ENCODE measurements at places on chromosomes 7 and 10. TPM values are rescaled to one million over a fixed set of nuclear protein-coding genes. Genes with fewer than 3 reads are reported as not detected.

TRIM4 gene
- total RNA-seq = 13.9 TPM

OPALIN gene
- total RNA-seq = not detected

DGKB gene
- 0.08 TPM for total RNA-seq

MKI67 gene
- total RNA-seq = 51.7 TPM

NPSR1 gene
- total RNA-seq = not detected

LRRC17 gene
- 0.32 TPM for total RNA-seq

CHST3 gene
- 9.0 TPM for total RNA-seq

TAS2R41 gene
- not detected for total RNA-seq

PRRT4 gene
- total RNA-seq = 1.3 TPM

DNA sequence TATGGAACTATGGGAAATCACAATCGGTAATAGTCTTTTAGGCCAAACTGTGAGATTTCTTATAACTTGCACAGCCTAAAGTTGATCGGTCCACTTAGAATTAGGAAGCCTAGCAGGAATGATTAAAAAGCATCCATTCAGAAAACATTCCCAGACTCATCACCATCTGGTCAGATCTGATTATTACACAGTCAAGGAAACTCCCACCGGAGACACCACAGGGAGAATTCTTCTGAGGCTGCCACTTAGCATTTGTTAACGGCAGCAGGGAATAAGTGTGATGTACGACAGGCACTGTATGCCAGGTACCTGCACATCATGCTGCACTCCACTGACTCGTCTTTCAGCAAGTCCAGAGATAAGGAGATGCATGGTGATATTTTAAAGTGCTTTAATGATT, 227.6 kb upstream of the STEAP1 start:
- ATAC-seq = no peak

DNA sequence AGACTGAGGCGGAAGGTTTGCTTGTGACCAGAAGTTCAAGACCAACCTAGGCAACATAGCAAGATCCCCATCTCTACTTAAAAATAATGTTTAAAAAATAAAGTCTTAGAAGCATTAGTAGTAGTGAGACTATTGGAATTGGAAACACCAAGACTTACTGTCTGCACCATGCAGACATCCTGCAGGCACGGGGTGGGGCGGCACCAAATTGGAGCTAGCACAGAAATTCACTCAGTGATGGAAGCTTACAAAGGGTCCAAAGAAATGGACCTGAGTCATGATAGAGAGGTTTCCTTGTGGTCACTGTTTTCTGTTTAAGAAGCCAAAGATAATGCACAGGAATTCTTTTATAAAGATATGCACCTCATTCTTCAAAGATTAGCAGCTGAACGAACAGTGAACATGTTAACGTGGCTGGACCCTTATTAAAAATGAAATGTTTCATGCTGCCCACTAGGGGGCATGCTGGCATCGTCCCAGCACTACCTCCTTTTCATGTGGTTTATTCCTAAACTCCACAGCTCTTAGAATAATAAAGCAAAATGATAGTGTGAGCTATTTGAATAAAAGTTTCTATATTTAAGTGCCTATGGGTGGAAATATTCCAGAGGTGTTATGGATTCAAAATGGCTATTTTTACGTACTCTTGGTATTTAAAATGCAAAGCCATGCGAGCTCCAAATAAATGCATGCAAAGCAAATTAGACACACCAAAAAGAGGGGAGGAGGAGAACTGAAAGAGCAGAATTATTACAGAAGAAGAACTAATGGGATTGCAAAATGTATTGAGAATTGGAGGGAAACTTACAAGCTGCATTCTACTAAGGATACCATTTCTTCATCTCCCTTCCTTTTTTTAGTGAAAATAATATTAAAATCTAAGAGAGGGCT, 28.6 kb downstream of the PDSS1 start:
- peak; percentile 60 for ATAC-seq

DNA sequence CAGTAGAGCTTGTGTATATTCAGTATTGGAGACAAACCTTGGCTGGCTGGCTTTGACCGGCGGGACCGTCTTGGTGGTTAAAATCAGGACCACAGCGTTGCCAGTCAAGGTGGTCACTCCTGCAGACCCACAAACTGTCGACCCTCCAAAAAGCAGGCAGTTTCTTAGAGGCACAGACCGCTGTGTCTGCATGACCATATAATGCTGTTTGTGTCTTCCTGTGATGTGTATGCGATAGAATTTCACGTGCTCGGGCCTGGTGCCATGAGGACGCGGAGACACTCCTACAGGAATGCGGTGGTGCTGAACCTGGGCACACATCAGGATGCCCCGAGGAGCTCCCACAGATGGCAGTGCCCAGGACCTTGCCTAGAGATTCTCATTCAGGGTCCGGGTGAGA, 34.8 kb downstream of the BNIP3 start:
- no peak for ATAC-seq

GRCh38 chr10:101780187-101780817, 2.9 kb downstream of the NPM3 start:
- no peak for ATAC-seq

GRCh38 chr7:69778138-69778537, 179.9 kb downstream of the AUTS2 start:
- no peak for ATAC-seq

- ATAC-seq = no peak
Observed at GRCh38 chr10:80540136-80540535, 2.4 kb downstream of the SH2D4B start.

DNA sequence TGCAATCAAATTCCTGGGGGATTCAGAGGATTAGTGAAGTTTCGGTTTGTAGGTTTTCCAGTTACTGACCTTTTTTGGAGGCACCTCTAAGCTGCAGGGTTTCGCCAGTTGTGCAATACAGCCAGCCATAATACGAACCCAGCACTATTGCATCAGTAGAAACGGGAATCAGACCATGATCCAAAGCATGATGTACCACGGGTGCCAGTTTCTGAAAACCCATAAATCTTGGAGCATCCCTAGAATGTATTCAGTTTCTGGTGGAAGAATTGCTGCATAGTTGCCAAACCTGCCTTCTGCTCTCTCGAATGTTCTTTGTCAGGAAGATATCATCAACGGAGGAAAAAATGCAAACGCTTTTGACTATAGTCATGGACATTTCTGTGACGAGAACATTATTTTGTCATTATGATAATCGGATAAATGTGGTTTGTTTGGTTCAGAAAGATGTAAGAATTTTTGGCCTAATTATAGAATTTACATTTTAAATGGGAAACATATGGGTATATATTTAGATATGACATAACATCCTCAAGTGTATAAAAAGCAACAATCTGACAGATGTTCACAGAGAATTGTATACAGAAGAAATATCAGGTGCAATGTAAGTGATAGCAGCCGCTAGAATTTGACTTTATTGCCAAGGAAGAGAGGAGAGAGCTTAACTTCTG, 186.2 kb upstream of the PRKCQ start:
- ATAC-seq = no peak

GRCh38 chr10:35335133-35336083, 901 bp upstream of the CCNY start:
- peak; percentile 18 for ATAC-seq

DNA sequence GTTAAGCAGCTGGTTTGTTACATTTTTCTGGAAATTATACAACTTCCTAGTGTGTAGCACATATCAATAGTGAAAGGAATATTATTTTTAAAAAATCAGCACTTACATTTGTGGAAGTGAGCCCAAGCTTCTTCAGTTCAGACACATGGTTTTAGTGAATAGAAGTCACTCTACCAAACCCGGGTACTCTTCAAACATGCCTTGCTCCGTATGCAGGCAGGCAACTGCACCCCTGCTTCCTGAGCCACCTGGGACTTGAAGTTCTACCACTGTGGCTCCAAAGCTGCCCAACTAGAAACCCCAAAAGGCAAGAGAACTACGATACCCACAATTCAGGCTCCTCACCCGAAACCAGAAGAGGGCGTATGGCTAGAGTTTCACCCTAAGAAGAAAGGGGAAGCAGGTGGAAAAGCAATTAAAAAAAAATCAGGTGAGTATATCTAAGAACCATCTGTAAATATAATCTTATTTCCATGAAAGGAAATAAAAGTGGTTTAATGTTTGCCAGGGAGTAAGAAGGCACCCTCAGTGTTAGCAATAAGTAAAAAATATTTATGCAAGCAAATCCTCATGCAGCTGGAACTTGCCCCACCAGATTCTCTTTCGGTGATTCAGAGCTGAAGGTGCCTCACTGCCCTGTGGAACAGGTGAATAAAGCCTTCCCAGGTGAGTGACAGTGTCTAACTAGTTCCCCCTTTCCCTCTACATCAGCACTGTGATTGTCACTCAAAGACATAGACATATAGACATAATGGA, at the start of gene MACC1:
TSS of gene MACC1 (minus strand) at position 192 of the 756 bp plus-strand sequence. CDS start 55,522 bp downstream, outside the sequence.
- ATAC-seq = peak; percentile 94

- ATAC-seq = no peak
Observed at GRCh38 chr10:95987685-95988426, 55.5 kb upstream of the CCNJ start.

- no peak for ATAC-seq
Observed at GRCh38 chr7:1152492-1152891, 7.5 kb downstream of the ZFAND2A start.

GRCh38 chr10:51960494-51960895, 261.1 kb upstream of the CSTF2T start:
- no peak for ATAC-seq

DNA sequence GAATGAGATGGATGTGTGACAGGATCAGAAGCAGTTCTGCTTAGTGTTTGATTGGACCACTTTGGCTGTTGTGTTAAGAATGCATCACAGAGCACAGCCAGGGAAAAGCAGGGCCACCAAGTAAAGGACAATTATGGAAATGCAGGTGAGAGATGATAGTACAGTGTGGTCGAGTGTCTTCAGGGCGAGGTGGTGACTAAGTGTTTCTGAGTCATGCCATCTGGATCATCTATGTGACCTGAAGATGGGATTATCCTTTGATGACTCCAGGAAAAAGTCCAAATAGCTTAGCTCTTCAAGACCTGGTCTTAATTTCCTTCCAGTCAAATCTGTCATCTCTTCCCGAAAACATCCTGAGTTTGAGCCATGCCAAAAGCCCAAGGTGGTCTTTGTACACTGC, 523.2 kb upstream of the IGFBP3 start:
- peak; percentile 49 for ATAC-seq

DNA sequence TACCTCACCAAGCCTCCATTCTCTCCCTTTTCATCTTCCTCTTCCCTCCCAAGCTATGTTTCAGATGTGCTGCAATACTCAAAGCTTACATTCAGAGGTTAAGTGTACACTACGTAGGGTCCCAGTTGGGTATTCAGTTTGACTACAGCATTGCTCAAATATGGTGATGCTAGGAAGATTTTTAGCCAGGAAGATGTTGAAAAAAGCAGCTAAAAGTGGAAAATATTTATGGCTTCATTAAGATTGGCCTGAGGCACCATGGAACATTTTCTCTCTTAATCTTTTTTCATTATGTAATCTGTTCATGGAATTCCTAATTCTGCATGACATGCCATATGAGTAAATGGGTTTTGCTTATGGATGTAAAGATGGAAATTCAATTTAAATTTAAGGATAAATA, 72.0 kb upstream of the ABCB5 start:
- ATAC-seq = no peak

GRCh38 chr7:157468221-157469111, 131.7 kb downstream of the DNAJB6 start:
- ATAC-seq = no peak

DNA sequence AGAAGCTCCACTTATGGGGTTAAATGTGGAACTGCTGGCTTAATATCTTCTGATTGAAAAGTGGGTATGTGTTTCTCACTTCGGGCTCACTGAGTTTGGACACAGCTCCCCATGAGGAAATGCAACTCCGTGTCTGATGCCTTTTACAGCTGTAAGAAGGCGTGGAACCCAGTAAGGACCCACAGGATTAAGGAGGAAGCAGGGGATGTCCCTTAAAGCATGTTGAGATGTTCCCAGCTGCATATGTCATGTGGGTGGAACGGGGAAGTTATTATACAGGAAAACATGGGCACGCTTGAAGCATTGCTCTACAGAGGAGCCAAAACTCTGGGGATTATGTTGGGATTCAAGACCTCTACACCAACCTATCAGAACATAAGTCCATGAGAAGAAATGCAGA, 224.4 kb downstream of the NEBL start:
- ATAC-seq = no peak

DNA sequence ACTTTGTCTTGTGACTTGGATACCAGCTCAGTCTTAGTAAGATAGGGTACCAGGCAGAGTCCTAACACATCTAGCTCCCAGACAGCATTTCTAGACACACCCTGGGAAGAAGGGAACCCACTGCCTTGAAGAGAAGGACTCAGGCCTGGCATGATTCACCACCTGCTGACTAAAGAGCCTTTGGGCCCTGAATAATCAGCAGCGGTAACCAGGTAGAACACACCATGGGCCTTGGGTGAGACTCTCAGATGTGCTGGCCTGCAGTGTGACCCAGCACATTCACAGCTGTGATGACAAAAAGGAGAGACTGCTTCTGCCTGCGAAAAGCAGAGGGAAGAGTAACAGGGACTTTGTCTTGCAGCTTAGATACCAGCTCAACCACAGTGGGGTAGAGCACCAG, 10.4 kb upstream of the TNKS2 start:
- ATAC-seq = peak; percentile 96

DNA sequence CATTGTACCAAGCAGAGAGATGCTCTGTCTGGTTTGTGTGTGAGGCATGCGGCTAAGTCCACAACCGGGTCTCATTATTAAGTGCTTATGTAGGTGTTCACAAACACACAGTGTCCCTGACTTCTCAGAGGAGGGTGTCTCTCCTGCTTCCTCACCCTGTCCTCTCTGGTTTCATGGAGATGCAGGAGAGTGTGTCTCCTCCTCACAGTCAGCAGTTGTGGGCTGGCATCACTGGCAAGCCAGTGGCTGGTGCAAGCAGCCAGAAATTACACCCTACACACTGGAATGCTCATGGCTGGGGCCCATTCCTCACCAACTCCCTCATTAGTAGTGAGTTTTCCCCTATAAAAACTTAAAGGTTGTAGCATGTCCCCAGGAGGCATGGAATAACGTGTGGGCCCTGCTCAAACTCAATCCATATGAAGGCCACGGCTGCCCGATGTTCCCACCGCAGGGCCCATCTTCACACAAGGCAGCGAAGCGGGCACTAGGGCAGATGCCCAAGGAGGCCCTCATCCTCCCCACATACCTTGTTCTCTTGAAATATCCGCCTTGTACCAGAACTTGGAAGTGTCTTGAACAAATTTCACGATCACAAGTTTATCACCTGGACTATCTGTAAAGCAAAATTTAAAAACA, 280.1 kb downstream of the TNS3 start:
- no peak for ATAC-seq

DNA sequence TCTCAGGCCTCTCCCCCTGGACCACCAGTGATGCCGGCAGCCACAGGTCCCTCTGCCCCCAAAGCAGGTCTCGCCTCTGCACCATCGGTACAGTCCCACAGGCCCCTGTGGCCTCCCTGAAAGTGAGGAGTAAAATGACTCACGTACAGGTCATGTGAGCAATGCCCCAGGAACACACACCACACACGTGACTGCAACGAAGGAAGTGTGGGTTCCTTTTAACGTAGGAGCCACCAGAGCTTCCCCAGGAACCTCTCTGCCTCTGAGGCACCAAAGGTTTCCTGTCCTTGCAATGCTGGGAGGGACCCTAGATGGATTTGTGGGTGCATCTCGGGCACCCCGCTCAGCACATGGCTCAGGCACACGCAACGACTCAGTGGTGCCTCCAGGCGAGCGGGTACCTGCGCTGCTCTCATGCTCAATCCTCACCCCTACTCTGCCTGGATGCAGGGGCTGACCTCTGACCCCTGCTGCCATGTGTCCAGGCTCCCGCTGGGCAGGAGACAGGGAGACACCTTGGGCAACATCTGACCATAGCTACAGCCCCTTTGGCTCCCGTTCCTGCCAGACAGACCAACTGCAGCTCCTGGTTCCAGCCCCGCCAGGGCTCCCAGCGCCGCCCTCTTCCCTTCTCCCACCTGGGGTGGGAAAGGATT, 120.7 kb downstream of the PRKAG2 start:
- ATAC-seq = peak; percentile 21
